ENCODE measurements at places on chromosomes 3 and 15.

GRCh38 chr3:132509096-132509495 lies 88.0 kb upstream of the ACKR4 start:
- DNase-seq = no peak

GRCh38 chr3:39165518-39165917 lies 12.1 kb upstream of the CSRNP1 start:
- no peak for DNase-seq

DNA sequence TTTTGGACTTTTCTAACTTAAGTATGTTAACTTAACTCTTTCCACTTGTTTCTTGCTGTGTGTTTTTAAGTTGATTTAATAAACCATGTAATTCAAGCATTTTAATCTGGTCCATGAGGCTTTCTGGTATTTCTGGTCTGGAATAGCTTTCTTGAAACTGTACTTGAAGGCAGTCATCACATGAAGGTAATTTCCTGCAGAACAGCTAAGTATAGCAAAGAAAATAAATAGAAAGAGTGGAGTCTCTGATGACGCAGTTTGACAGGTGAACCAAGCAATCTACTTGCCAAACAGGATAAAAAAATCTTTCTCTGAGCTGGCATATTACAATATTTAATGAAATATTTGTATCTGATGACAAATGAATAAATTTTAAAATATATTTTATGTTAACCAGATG lies 74.9 kb downstream of the BTLA start:
- DNase-seq = no peak

DNA sequence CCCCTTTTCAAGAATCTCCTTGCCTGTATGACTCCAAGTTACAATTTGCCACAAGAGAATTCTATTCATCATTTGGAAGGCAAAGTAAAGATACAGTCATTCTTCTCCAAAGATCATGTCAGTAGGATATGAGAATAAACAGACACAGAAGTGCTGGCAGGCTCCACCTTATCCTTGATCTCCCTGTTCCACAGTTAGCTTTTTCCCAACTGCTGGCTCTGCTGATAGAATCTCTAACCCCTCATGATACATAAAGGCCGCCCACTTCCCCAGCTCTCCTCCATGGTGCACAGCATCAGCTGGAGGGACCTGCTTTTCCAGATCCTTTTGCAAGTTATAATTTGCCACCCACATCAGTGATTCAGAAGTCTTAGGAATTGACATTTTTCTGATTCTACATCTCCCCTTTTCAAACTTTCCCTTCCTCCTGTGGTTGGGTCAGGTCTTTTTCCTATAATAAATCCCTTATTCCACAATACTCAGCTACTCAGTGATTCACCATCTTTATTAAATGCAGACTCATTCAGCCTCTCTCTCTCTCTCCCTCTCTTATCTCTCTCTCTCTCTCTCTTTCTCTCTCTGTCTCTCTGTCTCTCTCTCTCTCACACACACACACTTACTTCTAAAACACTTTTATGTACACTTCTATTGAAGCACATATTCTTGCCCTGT lies 465.4 kb downstream of the GBE1 start:
- no peak for DNase-seq

DNA sequence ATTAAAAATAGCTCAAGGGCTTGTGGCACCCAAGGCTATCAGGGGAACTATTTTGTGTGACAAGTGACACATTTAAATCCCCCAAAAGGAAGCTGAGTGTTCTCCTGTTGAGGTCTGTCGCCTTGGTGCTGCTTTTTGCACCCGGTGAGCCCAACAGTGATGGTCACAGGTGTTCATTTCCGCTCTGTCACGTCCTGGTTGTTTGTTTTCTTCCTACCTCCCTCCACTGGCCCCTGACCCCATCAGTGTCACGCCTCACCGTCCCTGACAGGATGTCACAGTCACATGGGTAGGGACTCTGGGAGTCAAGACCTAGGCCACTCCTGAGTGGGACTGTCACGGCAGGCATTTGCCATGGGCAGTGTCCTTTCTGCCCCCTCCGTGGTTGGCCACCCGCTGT lies 11.2 kb downstream of the SLCO3A1 start:
- peak; percentile 35 for DNase-seq

DNA sequence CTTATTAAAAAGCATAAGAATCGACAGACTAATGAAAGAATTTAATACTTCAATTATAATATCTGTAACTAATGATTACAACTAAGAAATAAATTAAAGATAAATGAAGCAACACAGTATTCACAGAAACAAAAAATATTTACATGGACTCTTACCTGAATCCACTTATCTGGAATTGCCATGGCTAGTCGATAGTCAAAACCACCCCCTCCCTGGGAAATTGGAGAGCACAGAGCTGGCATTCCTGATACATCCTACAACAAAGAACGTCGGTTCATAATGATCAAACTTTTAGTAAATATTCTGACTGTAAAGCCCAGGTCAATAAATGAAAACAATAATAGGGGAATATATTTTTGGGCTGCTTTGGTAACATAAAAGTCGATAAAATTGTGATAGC lies 175.5 kb downstream of the GBE1 start:
- no peak for DNase-seq

DNA sequence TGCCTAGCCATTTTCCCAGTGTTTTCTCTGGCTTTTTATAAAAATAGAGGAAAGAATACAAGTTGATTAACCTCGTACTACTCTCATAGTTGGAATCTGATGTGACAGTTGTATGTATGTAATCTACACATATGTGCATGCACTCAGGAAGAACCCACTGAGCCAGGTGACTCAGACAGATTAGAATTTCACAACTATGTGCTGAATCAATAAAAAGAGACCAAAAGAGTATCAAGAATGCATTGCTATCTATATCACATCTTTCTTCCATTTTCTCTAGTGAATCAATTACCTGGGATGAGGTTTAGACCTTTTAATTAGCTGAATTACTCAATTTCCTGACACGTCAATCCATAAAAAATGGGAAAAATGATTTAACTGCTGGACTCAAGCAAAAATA lies 319.3 kb upstream of the ATP10A start:
- no peak for DNase-seq

DNA sequence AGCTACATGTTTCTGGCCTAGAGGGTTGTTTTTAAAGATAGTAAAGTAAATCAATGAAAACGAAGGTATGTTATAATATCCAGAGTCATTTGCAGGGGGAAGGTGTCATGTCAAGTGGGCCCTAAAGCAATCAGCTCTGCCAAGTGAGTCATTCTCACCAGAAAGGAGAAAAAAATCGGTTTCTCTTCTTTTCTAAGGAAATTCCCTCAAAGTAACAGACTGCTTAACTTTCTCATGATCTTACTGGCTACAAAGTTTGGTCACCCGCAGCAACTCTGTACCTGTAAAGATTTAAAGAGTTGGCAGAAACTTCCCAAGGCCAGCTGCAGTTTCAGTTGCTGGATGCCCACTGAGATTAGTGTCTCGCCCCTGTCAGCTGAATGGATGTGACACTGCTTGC lies 5.5 kb upstream of the FSIP1 start:
- no peak for DNase-seq

GRCh38 chr3:60133269-60134162 lies 1083.7 kb upstream of the CFAP20DC start:
- no peak for DNase-seq

- DNase-seq = no peak
These were observed 951 bp downstream of the POMGNT2 start for GRCh38 chr3:43104660-43105595.

- DNase-seq = no peak
These were observed 315.4 kb upstream of the RASGRP1 start for GRCh38 chr15:38879909-38880471.

All from CD4-positive, alpha-beta T cell treated with Interleukin-21 for 1 hour (primary cell).